ENCODE measurements at places on chromosomes 12 and 14.
A peak's percentile ranks its signal among the peaks of the same experiment; 100 is the strongest.

DNA sequence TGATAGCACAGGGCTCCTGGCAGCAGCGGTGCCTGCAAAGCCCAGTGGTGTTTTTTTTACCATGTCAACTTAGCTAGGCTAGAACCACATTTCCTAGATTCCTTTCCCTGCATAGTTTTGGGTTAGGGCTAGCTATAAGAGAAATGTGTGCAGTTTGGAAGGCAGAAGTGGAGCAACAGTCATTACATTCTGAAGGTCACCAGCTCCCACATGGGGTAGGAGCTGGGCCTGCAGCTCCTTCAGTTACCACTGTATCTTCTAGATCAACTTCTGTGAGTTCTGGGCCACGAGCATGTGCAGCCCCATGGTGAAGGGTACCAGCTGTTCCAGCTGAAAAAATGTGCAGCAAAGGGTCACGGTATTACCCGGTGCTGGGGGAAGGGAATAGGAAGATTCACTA is 2.3 kb upstream of the SLC25A3 start:
- no peak for DNase-seq

DNA sequence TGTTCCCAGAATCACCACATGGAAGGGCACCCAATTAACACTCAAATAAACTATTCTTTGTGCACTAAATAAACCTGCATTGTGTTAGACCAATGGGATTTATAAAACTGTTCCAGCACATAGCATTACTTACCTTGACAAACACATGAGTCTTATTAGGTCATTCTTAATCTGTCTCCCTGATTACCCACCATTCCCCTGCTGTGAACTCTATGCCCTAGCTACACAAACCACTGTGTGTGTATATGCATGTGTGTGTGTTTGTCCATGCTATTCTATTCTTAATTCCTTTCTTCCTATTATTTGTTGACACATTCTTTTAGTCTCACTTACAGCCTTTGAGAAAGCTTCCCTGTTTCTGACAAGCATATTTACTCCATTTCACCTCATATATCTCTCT is 303.6 kb upstream of the GARIN6 start:
- DNase-seq, result no peak

- no peak for DNase-seq
These were observed 3.9 kb downstream of the RNASE11 start for GRCh38 chr14:20583908-20584307.

- no peak for DNase-seq
These were observed at the start of gene ASCL1 for GRCh38 chr12:102957339-102958050. Gene ASCL1 (plus strand): TSS chr12:102957674. CDS start chr12:102958245, 571 bp downstream.

GRCh38 chr12:6792522-6793201 is 3.3 kb downstream of the CD4 start:
- DNase-seq, result no peak

DNA sequence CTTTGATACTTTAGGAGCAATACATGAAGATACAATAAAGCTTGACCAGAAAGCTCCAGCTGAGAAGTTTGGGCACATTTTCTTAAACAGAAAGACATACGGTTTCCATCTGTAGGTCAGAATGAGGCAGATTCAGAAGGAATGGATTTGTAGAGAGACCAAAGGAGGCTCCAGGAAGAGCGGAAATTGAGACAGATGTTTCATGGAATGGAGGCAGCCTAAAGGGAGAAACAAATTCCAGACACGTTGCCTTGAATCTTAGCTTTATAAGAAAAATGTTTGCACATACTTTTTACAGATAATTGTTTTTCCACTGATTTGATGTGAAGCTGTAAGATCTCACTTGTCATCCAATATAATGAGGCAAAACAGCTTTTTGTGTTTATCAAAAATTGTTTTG is 24.8 kb downstream of the EPYC start:
- no peak for DNase-seq

- DNase-seq, result no peak
These were observed 103.8 kb downstream of the TBX5 start for GRCh38 chr12:114302117-114302516.

- peak; percentile 21 for DNase-seq
These were observed 107.0 kb downstream of the HELB start for GRCh38 chr12:66409195-66409871.

- no peak for DNase-seq
These were observed 2.8 kb downstream of the DHH start for GRCh38 chr12:49091836-49092085.

GRCh38 chr14:56094076-56094475 is 24.1 kb upstream of the PELI2 start:
- no peak for DNase-seq

- no peak for DNase-seq
These were observed 425.3 kb upstream of the FBXO33 start for GRCh38 chr14:39857376-39858055.

DNA sequence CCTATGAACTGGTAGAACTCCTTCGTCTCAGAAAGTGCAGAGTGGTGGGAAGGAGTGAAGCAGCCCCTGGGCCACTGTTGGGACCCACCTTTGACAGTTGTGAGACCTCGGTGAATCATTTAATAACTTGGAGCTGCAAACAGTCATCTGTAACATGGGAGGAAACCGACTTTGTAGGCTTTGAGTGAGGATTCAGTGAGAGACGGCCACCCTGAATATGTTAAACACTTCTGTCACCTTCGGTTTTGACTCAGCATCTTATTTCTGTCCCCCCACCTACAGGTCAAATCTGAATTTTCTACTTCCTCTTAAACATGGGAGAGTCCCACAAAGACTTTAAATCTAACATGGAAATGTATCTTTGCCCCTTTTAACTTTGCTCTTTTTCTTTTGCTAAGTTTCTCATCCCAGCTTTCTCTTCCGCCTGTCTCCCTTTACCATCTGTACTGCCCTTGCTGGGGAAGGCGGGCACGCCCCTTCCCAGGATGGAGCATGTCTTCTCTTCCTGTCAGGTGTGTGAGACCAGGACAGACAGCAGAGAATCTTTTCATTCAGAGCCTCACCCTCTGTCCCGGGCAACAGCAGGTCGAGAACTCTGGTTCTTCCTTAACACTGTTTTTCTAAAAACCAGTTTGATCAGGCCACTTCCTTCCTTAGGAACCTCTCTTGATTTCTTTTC is 37.1 kb downstream of the ZC3H14 start:
- no peak for DNase-seq

- DNase-seq, result peak; percentile 17
These were observed at the start of gene MYO1A for GRCh38 chr12:57049890-57050289. Gene MYO1A (minus strand): TSS chr12:57050129. CDS start chr12:57048323, 1,806 bp downstream.

DNA sequence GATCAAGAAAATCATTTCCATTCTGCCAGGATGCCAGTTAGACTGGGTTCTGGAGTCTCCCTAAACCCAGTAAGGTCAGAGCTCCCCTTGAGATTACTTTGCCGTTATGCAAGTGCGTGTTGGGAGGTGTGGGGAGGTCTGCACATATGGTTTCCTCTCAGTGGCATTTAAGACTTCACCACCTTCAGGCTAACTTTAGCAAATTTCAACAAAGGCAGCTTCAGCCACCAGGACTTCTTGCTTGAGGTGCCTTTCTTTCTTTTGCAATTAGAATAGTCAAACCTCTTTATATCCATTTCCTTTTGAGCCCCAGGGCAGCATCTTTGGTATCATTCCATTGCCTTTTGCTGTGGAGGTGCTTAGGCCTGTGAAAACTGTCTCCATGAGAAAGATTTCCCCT is 117.2 kb upstream of the CCND2 start:
- DNase-seq, result no peak

DNA sequence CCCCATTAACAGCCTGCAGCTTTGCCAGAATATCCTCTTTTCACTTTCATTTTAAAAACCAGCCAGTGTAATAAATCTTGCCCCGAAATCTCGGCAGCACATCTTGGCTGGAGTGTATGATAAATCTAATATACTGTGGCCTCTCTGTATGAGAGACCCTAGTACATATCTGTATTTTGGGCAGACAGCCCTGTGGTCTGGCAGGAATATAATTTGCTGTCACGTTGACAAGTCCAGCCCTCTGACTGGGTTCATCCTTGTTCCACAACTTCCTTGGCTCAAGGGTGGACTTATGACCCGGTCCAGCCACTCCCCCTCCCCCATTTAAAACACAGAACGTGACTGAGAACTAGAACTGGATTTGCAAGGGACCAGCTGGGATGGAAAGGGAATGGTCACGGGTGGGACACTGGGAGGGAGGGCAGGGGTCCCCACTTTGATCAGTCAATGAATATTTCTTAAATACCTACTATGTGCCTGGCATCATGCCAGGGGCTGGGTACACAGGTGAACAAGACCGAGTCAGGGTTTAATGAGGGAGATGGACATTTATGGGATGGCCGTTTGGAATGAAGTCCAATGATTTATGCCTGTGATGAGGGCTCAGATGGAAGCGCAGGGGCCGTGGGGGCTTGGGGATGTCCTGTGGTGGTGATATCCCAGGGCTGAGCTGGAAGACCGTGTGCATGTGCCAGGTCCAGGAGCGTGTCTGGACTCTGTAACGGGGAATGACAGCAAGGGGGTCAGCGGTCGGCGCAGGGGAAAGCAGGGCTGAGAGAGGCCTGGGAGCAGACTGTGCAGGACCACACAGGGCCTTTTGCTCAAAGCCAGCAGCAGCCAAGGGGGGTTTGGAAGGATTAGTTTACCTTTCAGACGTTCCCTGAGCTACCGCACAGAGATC is 190.5 kb downstream of the PHETA1 start:
- no peak for DNase-seq

DNA sequence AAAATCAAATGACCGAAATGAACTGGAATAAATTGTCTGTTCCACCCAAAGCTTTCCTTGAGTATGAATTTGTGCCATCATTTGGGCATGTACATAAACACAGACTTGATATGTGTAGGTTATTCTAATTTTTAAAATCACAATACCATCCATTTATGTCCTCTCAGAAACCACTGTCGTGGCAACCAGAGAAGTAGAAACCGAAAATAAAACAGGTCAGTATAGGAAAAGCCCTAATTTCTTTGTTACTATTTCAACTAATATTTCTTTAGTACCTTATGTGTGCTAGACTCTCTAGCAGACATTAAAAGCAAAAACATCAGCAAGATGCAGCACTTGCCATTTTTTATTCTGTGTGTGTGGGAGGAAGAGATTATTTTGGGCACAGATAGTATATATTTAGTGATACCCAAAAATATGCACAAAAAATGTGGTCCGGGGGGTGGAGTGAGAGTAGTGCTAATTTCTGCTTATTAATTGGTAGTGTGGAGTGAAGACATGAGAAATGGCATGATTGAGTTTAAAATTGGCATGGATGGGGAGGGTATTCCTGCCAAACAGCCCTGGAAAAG is 130.8 kb upstream of the CNTN1 start:
- no peak for DNase-seq

DNA sequence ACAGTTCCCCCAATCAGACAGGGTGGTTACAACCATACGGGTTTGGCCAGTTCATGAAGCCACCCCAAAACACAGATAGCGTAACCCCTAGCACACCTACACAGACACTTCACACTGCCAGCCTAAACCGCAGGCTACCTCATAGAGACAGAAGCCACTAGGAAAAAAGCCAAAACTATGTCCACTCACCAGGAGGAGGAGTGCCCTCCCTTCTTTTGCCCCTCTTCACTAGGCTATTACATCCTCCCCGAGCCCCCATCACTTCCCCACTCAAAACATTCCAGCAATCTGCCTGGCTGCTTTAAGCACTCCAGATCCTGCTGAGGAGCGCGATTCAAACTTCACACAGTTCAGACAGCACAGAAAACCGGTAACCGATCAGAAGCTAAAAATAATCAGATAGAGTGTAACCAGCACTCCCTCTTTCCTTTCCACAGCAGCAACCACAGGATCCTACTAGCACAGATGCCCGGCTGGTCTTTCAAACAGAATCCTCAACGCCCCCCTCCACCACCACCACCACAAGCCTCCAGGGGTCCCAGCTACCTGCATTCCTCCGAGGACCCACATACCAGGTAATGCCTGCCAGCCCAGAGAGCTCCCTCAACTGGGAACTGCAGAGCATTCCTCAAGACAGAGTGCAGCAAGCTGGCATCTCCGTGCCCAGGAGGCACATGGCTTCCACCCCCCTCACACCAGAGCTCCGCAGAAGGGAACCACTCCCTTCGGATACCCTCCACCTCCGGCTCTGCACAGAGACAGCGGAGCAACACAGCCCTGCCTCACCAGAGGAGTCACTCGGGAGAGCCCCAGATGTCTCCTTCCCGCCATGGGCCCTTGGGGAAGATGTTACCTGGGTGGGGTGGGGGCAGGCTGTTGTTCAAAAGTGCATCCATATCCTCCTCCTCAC is 1.5 kb downstream of the CHD4 start:
- no peak for DNase-seq

GRCh38 chr12:125184213-125184967 is 119.2 kb downstream of the AACS start:
- DNase-seq, result no peak

- DNase-seq, result no peak
These were observed 43.9 kb downstream of the CCDC88C start for GRCh38 chr14:91373591-91374254.

- peak; percentile 5 for DNase-seq
These were observed 58.7 kb upstream of the RD3L start for GRCh38 chr14:104001003-104001402.

GRCh38 chr12:65670775-65671174 is 153.5 kb upstream of the HMGA2 start:
- DNase-seq, result no peak

GRCh38 chr14:89221109-89221810 is 195.8 kb downstream of the FOXN3 start:
- no peak for DNase-seq

DNA sequence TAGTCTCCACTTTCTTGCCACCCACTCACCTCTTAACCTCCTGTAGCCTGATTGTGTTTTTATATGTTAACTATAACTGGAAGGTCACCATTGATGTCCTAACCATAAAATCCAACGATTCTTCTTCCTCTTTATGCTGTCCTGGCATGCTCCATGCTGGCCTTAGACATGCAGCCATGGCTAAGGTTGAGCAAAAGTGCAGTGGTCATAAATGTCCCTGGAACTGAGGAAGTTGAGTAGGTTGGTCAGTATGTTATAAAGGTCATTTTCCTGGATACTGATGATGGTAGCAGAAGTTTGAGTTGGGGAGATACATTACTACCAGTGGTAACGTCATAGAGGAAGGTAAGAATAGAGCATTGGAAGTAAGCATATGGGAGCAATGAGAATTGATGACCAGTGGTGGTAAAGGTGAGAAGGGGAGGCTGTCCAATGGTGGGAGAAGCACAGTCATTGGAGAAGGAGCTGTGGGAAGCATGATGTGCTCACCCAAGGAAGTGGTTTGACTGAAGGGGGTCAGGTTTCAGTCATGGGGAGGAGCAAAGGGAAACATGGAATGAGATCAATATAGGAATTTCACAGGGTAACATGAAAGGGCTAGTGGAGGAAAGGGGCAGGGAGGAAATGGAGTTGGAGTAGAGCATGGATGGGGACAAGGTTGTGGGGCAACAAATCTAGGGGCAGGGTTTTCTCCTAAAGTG is 240.8 kb downstream of the DACT1 start:
- DNase-seq, result no peak

DNA sequence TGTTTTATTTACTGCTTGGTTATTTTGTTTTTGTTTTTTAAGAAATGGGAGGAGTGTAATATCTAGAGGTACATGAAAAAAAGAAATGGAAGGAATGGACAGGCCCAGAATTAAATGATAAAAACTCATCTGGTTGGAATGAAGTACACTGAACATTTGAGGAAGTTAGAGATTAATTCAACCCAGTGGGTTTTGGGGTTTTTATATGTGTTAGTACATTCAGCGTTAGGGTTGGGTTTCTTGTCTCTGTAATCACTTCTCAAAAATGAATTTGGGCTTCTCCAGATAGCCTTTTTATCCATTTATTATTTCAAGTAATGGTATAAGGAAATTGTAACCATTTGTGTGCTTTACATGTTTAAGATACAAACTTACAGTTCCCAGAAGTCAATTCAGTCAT is 19.5 kb upstream of the NUP107 start:
- no peak for DNase-seq

- DNase-seq, result no peak
These were observed 327.6 kb upstream of the CLEC14A start for GRCh38 chr14:38583471-38583870.
